Stimulated activated CD8-positive, alpha-beta memory T cell treated with anti-CD3 and anti-CD28 coated beads, Interleukin-2, amount 100 ng/mL, for 48 hours (primary cell): ENCODE measurements at places on chromosomes 2 and 18.
A peak's percentile ranks its signal among the peaks of the same experiment; 100 is the strongest.

DNA sequence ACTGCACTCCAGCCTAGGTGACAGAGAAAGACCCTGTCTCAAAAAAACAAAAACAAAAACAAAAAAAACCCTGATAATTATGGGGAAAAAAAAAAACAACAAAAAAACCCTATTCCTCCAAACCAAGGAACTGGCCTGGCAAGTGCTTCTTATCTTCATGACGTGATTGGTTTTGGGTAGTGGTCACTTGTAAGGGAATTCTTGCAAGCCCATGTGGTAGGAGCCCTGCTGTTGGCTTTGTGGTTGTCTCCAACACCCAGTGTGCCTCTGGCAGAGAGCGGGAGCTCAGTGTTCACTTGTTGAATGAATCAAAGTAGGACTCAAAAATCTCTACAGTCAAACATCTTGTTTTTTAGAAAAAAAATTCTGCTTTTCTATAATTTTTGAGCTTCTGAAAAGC is 6.0 kb downstream of the GALM start:
- no peak for DNase-seq

GRCh38 chr18:55443776-55444175 is 144.2 kb downstream of the TCF4 start:
- DNase-seq: no peak

DNA sequence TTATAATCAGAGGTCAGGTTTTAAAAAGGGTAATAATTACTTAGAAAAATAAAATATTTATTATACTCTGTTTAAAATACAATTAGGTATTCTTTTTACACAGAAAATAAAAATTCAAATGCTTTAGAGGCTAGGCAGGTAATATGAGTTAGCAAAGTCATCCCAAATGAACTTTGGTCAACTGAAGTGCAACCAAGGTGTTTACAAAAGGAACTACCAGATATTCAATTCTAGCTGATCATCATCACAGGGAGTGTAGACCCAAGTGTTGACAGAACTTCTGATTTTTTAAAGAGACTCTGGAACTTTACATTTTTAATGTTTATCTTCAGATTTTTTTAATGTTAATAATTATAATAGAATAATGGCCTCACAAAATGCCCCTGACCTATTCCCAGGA is 59.3 kb upstream of the COL5A2 start:
- no peak for DNase-seq

DNA sequence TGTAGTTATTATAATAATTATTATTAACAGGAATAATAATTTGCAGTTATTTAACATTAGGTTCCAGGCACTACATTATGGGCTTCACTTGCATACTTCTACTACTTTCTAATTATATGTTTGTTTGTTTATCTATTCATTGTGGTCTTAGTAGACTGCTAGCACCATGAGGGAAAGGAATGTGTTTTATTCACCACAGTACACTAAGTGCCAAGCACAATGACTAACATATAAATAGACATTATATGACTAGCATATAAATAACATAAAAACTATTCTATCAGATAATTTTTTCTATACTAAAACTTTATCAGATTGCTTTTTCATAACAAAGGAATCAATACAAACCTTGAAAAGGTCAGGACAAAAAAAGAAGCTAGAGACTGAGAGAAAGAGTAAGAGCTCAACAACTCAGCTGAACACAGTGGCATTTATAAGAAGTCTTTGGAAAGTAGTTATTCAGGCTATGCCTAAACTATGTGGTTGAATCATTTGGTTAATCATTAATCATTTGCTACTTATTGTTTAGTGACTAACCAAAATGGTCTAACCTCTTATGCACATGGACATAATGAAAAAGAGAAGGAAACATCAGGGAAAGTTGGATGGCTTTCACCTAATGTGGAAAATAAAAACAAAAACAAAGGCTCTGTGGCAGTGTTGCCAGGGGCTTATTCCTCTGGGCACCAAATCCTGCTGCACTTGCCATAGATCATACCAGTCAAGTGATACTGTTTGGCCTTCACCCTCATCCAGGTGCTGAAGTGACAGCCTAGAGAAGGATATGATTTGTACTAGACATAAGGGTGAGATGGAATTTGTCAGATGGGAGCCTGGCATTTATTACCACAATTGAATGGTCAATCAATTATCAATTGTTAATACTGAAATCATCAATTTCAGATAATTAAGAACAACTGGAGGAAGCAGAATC is 174.9 kb downstream of the ETAA1 start:
- DNase-seq: no peak

DNA sequence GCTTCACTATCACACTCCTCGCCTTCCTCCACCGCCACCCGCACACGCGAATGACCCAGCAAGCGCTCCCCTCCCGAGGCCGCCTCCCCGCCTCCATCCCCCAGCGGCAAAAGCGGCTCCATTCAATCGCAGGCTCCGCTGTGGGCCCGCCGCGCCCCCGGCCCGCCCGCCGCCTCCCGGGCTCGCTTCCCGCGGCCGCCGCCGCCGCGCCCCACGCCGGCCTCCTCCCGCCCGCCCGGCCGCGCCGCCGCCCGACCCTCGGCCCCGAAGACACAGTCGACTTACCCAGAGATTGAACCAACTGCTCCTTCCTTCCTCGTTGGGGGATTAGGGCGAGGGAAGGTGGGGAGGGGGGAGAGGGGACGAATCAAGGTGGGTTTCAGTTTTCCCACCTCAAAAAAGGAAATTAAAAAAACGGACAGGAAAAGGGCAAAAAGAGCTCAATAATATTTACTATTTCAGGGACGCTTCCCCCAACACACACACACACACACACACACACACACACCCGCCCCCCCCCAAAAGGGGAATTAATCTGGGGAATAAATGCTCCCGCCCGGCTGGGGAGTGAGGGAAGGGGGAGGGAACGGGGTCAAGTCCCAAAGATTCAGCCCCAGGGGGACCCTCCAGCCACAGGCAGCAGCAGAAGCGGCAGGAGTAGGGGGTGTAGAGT is 743 bp downstream of the XPO1 start:
- DNase-seq: peak; percentile 11

DNA sequence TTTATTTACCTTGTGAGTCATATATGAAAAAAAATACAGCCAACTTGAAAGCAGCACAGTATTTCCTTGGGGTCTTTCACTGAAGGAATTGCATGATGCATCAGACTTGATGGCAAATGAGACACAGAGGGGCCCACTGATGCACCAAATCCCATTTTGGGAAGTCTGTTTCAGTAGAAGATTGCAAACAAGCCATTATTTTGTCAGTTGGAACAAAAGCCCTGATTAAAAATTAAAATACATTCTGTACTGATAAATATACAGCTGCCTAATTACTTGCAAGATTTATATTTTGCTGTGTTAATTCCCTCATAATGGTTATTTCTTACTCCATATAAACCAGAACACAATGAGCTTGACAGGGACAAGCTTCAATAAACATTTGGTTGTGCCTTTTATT is 370.4 kb downstream of the SUCLG1 start:
- DNase-seq: no peak

- DNase-seq: no peak
These were observed at the start of gene GAL3ST2 for GRCh38 chr2:241776336-241777169. Gene GAL3ST2, plus strand, starts transcription at chr2:241776822. Its CDS starts 134 bp downstream, at chr2:241776956.

GRCh38 chr2:240159251-240159839 is 18.9 kb upstream of the OTOS start:
- no peak for DNase-seq

GRCh38 chr2:42960842-42961180 is 168.4 kb upstream of the HAAO start:
- DNase-seq: no peak

- DNase-seq: no peak
These were observed 763.6 kb upstream of the LRRTM1 start for GRCh38 chr2:81068144-81068543.

DNA sequence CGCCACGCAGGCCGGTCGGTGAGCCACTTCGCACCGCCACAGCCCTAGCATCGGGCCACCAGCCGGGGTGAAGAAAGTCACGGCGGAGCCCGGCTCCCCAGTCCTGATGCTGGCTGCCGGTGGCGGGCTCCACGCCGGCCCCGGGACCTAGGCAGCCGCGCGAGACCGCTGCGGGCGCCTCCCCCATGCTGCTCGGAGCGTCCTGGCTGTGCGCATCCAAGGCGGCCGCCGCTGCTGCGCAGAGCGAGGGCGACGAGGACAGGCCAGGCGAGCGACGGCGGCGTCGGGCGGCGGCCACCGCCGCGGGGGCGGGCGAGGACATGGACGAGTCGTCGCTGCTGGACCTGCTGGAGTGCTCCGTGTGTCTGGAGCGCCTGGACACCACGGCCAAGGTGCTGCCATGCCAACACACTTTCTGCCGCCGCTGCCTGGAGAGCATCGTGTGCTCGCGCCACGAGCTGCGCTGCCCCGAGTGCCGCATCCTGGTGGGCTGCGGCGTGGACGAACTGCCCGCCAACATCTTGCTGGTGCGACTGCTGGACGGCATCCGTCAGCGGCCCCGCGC is 433 bp downstream of the SH3RF3 start:
- DNase-seq: peak; percentile 10
